ENCODE measurements at places on chromosomes 5 and 9.

DNA sequence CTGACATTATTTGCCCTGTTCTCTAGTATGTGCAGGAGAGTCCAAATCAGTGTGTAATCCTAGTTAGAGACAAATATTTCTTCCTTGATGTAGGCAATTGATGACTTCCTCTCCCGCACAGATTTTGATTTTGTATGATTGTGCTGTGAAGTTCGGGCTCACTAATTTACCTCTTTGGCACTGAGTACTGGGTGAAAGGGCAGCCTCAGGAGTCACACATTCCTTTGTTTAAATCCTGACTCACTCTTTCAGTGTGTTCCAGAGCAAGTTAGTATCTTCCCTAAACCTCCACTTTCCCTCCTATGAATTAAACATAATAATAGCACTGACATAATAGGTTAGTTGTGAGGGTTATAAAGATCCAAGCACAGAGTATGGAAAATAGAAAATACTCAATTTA, 269.7 kb downstream of the ISL1 start:
- no peak for DNase-seq

DNA sequence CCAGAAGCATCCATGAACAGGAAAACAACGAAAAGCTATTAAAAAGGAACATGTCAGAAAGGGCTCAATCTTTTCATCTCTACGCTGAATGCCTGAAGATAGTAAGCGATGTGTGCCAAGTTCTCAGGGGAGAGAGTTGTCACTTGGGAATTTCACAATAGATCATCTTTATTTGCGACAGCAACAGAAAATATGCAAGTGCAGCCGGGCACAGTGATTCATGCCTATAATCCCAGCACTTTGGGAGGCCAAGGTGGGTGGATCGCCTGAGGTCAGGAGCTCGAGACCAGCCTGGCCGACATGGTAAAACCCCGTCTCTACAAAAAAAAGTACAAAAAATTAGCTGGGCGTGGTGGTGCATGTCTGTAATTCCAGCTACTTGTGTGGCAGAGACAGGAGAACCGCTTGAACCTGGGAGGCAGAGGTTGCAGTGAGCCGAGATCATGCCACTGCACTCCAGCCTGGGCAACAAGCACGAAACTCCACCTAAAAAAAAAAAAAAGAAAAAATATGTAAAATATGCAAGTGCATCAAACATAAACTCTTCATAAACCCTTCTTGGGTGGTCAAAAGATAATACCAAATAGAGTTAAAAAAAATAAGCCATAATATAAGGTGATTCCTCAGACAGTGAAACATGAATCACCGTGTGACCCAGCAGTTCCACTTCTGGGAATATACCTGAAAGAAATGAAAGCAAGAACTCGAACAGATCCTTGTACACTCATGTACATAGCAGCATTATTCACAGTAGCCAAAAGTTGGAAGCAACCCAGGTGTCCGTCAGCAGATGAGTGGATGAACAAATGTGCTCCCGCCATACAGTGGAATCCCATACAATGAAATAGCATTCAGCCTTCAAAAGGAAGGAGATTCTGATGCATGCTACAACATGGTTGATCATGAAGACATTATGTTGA, 16.2 kb downstream of the SFXN1 start:
- DNase-seq, result no peak

GRCh38 chr9:16217943-16218701, 652.3 kb downstream of the BNC2 start:
- no peak for DNase-seq

- no peak for DNase-seq
Measured at GRCh38 chr9:122562134-122562760, 9.3 kb downstream of the OR1N2 start.

- no peak for DNase-seq
Measured at GRCh38 chr9:112869917-112870316, 20.8 kb downstream of the SLC46A2 start.

GRCh38 chr5:84524491-84524890, 139.8 kb upstream of the EDIL3 start:
- DNase-seq, result no peak

- DNase-seq, result no peak
Measured at GRCh38 chr9:127252410-127253318, 11.9 kb upstream of the GARNL3 start.

DNA sequence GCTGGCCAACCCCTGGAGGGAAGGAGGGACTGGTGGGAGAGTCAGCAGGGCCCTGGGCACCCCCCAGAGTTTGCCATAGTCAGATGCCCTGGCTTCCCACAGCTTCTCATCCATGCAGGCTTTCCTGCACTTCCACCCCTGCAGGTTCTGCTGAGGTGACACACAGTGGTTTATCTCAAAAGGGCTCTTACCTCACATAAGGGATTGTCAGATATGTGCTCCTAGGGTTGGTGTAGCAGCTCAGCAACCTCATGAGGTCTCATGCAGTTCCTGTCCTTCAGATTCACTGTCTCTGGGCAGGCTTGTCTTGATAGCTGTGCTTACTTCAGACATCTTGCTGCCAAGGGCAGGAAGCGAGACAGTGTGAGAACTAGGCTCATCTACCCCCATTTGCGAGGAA, 143.4 kb downstream of the KDM4C start:
- no peak for DNase-seq

DNA sequence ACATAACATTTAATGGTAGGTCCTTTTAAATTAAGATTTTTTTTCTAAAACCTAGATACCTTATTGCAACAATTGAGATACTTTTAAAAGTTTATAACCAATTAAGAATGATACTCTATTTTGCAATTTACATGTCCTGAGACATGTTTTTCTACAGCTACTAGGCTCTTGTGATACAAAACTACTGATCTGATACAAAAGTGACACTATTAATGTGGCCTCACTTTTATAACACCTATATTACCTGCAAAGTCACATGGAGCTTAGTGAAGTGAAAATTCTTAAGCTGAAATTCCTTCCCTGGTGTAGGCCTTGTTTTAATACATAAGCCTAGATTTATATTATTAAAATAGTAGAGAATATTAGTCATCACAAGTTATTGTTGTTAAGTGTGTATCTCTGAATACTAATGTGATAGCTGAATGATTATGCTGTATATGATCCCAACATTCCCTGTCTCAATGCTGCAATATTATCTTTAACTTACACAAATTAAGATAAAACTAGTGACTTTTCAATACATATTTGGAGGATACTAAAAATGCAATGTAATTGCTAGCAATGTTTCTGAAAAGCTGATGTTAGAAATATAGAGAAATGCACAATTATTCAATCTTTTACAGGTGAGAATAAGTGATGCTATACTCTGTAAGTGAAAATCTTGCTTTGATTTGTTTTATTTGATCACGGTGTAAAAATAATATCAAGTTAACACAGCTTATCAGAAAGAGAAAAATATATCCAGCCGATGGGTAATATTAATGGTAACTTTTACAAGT, 2.6 kb downstream of the NFIB start:
- DNase-seq, result no peak
